ENCODE measurements at places on chromosomes 4 and X.

DNA sequence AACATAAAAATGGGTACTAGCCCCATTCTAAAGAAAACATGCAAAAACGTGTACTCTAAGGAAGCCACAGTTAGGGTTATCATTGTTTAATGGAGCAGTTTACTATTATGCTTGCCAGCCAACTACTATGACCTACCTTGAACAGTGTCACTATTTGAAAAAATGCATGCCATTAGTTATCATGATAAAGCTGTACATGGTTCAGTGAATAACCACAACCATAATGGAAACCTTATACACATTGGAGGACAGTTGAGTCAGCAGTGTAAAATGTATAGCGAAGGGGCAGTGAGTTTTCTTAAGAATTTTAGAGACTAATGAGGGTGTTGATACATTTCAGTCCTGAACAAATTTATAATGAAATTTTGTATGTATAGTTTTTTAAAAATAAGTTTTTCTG lies 381.9 kb downstream of the GRXCR1 start:
- DNase-seq = no peak

DNA sequence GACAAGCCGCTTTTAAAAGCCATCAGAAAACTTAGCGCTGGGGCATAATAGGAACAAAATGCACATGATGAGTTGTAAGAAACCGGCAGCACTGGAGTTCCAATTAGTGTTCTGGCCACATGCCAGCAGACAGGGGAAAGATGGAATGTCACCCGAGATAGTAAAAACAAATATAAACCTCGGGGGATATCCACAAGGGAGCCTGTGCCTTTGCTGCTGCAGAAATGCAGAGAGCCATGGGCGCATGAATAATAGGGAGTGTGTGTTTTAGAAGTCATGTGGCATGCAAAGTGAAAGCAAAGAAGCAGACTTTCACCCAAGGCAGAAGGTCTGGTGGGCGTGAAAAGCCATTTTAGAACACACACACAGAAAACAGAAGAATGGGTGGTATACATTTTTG lies 19.1 kb downstream of the GPRASP3 start:
- DNase-seq = no peak

- no peak for DNase-seq
These were observed 981.1 kb upstream of the AGA start for GRCh38 chr4:178423366-178423765.

GRCh38 chr4:183758061-183758757 lies 99.1 kb downstream of the TRAPPC11 start:
- DNase-seq = no peak

DNA sequence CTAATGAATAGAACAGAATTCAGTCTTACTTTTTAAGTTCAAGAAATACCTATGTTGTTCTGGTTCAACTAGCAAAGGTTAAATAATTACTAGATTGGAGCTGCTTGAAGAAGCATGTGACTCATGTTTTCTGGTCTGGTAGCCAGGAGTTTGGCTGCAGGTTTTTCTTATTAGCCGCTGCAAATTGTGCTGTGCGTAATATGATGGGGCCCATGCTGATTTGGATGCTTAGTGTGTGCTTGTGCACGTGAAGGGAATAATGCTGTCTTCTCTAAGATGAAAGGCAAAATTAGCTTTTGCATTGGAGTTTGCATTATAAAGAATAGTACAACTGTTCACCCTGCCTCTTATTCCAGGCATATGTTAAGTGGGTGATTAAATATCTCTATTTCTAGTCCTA lies 219.6 kb downstream of the SNCA start:
- DNase-seq = no peak

DNA sequence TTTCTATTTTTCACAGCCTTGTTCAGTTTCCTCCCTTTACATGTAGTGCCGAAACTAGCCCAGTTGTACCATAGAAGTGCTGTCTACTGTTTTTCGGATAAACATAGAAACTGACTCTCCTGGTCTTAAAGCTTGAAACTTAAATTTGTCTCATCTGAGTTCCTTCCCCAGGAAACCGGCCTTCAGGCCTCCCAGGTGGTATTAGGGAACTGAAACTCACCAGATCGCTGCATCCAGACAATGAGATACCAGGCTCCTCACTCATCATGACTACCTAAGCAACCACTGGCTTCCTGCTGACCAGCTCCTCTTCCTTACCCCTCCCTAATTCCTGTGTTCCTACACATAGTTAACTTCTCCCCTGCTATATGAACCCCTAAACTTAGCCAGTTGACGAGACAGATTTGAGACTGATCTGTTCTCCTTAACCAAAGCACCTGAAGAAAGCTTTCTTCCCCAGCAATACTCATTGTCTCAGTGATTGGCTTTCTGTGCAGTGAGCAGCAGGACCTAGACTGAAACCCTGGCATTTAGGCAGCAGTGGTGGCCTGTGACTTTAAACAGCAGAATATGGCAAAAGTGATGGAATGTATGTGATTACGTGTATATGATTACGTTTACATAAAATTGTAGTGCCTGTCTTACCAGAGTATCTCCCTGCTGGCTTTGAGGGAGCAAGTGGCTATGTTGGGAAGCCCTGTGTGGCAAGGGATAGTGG lies 959.1 kb upstream of the LCORL start:
- DNase-seq = no peak

DNA sequence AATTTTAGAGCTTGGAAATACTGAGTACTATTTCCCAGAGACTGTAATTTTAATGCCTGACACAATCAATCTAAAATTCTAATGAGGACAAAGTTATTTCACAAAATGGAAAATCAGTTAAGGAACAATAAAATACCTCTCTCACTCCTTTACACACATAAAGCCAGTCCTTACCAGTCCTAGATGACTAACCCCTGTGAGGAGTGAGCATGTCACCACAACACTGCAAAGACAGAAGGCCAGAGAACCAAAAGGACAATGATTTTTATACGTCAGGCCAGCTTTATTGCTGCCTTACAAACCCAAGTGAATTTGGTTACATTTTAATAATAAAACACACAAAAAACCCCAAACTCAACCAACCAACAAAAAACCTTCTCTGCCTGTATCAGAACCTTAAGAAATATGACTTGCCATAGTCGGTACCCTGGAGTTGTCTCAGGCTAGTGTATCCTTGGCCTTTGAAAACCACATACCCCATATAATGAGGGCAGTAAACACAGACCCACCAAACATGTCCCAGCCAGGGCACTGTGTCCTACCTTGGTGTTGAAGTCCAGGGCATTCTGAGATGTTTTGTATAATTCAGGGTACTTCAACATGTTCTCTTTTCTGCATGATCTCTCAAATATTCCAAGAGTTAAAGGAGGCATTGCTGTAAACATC lies 57.6 kb downstream of the SHISA3 start:
- DNase-seq = no peak

DNA sequence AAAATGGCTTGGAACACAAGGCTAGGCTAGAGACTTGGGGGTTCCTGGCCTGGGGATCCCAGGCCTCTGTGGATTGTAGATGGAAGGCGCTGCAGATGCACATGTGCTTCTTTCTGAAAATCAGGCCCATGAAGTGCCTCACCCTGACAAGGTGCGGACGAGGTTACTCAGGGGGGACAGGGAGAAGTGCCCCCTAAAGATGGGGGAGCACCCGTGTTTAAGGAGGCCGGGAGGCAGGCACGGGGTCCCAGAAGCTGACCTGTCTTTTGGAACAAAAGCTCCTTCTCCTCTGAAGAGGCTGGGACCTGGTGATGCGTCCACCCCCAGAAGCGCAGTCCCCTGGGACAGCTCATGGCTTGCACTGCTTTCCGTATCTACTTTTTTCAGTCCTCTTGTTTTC lies 2.4 kb downstream of the PDZD4 start:
- no peak for DNase-seq

GRCh38 chrX:65997978-65998717 lies 41.7 kb downstream of the VSIG4 start:
- no peak for DNase-seq

- DNase-seq = no peak
These were observed 134.6 kb upstream of the BOD1L1 start for GRCh38 chr4:13762130-13762529.

DNA sequence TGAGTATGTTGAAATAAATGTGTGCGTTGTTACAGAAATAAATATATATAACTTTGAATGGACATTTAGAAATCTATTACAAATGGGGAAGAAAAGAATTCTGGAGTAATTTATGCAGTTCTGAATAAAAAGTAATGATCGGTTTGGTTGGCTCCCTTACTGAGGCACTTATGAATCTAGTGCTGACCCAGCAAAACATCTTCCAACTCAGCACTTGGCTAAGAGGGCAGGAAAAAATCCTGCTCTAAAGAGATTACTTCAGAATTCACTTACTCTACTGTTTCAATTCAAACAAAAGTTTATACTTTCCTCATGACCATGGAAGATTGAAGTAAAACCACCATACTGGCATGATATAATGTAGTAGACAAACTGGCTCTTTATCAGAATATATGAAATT lies 123.9 kb upstream of the RXFP1 start:
- no peak for DNase-seq

DNA sequence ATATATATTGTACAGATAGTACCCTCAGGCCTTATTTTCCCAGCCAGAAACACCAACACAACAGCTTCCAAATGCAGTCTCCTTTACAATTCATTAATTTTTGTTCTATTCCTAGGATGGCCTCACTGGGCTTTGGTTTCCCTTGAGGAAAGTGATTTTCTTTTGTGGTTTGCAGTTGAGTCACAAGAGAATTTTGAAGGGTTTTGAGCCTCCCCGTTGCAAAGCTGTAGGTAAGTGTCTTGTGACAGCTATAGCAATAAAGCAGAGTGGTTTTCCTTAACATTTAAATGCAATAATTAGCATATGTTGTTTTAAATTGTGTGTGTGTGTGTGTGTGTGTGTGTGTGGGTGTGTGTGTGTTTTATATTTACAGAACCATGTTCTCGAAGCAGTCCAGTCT lies 54.1 kb upstream of the WDR17 start:
- no peak for DNase-seq

GRCh38 chr4:155009288-155009687 lies 199.1 kb upstream of the NPY2R start:
- DNase-seq = no peak

GRCh38 chr4:23613782-23614181 lies 276.1 kb downstream of the PPARGC1A start:
- no peak for DNase-seq

DNA sequence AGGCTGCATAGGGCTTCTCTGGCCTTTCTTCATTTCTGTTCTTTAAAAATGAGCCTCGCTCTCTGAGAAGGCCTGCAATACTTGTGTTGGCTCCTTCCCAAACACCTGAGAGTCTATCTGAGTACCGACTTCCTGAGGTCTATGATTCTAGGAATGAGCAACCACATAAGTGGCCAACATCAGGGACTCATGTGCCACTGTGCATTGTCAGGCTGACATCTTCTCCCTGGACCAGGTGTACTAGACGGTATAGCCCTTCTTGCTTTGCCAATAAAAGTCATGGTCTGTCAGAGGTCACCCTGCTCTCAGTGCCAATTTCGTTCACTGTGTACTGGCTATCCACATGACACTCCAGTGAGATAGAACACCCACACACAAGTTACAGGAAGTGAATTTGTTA lies 67.4 kb upstream of the EPHA5 start:
- no peak for DNase-seq

DNA sequence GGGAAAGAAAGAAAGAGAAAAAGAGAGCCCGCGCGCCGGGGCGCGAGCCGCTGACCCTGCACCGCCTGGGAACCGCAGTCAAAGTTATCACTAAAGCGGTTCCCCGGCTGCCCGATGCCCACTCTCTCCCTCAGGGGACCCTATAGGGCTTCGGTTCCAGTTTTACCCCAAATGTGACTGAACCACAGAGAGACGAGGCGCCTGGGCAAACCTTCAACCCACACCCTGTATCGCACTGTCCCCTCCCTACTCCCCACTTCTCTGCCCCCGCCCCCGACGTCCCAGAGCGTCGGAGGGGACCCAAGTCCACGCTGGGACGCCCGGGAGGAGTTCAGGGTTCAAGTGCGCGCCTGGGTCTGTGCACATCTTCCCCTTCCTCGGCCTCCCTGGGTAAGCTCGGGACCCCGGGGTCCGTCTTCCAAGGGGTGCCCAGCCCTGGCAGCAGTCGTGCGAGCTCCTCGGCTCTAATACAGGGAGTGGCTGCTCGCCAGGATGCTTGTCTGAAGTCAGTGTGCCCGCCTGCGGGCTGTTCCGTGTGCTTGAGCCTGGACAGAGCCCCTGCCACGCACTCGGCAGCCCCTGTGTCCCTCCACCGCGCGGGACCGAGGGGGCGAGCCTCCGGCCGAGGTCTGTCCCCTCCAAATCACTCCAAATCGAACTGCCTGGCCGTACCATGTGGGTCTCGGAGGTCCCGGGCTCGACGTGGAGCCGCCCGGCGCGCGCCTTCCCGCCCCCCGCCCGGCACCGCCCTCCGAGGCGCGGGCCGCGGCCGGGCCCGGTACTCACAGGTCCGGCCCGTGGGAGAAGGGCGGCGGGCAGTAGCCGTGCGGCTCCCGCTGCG lies 960 bp downstream of the TRPC3 start:
- no peak for DNase-seq

GRCh38 chrX:68894513-68895340 lies 65.9 kb downstream of the EFNB1 start:
- peak; percentile 66 for DNase-seq

- DNase-seq = no peak
These were observed 157.0 kb downstream of the PCDH18 start for GRCh38 chr4:137375111-137375850.

DNA sequence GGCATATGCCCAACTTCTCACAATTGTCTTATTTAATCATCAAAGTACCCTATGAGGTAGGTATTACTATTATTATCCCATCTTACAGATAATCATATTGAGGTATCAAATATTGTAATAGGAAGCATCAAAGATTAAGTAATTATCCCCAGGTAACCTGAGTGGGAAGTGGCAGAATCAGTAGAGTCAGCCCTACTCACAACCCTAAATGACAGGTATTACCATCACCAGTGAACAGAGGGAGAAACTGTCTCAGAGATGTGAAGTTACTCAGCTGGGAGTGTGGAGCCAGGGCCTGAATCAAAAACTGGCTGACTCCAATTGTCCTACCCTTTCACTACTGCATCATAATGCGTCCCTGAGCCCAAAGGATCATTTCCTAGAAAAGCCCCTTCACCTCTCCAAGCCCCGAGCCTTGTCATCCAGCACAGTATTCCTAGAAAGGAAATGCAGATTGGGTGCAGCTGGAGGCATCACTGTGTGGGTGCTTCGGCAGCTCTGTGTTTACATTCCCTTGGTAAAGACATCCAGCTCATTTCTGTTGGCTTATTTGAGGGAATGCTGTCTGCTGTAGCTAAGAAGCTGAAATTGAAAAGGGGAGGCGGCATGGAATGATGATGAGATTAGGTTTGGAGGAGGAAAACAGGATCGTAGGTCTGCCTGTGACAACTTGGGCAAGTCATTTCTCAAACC lies 72.8 kb downstream of the DHX15 start:
- no peak for DNase-seq

DNA sequence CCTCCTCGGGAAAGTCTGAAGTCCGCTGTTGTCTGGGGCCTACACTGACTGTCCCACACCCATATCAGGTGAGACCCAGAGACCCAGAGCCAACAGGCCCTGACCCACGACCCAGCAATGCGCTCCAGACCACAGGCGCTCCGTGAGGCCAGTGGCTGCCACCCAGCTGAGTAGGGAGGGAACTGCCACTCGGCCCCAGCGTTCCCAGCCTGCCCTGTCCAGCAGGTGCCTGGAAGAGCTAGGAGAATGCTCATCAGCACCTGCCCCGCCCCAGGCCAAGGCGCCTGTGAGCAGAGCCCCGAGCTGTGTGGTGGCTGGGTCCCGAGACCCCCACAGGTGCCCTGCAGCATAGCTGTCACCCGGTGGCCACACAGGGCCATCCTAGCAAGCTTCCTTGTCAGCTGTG lies 2.7 kb downstream of the SPON2 start:
- no peak for DNase-seq
